ENCODE measurements at places on chromosomes 7 and 10.
A peak's percentile ranks its signal among the peaks of the same experiment; 100 is the strongest.

- DNase-seq, result no peak
These were observed 103.4 kb upstream of the ELMO1 start for GRCh38 chr7:37552030-37552429.

GRCh38 chr10:132175907-132176581 is 10.7 kb upstream of the DPYSL4 start:
- no peak for DNase-seq

GRCh38 chr7:26526265-26526587 is 234.6 kb downstream of the SNX10 start:
- no peak for DNase-seq

GRCh38 chr10:51288511-51288910 is 214.2 kb downstream of the PRKG1 start:
- DNase-seq, result peak; percentile 22

- no peak for DNase-seq
These were observed 36.0 kb downstream of the CCNY start for GRCh38 chr10:35372329-35372728.

DNA sequence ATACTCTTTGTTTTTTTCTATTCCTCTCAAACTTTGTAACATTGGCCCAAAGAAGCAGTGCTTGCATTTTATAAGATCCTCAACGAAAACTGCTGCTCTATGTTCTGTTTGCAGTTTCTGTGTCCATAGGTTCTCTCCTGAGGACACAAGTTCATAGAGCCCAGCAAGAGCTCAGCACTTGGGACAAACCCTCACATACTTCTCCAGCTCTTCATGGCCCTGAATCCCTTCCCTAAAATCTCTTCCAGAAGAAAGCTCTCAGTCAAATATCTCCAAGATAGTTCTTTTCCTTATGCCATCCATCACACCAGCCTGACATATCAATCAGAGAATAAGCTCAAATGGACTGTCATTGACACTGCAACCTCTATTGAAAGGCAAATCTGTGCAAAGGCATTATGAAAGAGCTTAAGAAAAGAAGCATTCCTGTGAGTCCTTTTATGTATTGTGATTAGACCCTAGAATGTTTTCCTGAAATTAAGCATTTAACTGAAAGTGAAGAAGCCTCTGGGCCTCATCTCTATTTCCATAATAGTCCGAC is 405.5 kb downstream of the ANKRD7 start:
- DNase-seq, result no peak

DNA sequence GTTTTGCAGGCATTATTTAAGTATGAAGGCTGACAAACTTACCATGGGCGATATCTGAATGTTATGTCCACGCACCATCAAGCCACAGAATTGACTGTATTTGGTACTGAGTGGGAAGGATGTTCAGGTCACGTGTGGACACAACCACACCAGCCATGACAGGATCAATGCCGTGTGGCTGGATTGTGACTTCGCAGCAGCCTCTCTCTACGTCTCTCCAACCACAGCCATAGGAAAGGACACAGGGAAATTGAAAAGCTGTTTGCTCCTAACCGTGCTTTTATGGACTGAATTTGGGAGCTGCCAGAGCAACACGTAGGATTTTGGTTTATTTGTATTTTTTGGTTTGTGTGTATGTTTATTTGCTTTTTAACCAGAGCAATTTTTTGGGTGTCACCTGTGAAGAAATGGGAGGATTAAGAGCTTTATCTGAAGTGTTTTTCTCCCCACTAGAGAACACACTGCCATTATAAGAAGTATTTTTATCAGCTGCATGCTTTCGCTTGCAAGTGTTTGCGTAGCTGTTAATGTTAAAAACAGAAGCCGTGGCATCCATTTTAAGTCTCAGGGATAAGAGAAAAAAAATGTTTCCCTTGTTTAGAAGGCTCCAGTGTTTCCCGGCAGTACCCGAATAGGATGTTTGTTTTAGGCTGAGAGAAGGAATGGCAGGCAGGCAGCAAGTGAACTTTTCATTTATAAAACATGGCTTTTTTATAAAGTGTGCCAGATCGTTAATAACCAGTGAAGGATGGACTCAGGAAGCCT is 401.1 kb upstream of the NFE2L3 start:
- no peak for DNase-seq

GRCh38 chr7:51316666-51317581 is at the start of gene COBL:
COBL (minus strand) TSS chr7:51316809; CDS start chr7:51316633, 176 bp downstream.
- no peak for DNase-seq

DNA sequence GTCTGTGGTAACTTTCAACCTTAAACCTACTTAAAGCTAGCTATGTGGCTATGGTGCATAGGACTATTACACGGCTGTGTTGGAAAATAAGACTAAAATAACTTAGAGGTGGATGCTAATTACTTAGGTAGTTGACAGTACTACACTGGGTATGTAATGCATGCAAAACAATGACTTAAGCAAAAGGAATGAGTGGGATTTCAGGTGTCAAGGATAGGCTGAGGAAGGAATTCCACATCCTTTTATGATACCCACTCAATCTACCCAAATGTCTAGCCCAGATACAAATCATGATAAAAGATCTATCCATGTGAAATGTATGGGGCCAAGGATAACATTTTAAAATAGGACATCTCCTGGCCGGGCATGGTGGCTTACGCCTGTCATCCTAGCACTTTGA is 13.9 kb downstream of the CDNF start:
- no peak for DNase-seq

DNA sequence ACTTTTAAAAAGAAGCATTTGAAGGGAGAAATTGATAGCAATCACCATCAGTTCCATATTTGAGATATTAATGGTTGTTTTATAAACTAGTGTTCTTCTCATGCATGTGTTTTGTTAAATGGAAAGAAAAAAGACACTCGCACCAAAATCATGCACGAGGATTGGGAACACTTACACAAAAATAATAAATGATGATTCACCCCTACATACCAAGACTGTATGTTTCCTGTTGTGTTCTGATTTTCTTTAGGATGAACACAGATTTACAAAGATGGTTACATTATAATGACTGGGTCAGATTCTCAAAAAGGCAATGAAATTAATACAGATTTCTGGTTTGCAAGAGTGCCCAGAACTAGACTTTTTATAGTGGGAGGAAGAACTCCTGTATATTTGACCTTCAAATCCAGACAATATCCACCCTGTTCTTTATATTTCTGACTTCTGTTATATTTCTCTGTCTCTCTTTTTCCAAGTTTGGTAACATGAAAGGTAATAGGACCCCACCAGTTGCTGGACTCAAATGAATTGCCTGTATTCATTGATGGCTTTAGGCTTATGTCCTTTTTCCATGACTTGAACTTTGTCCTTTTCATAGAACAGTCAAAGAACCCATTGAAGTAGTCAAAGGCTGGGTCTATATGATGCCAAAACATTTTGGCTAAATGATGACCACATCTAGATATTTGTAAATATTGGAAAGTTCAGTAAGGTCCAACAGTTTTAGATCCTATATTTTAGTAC is 54.4 kb downstream of the SEMA3A start:
- DNase-seq, result peak; percentile 53

- peak; percentile 86 for DNase-seq
These were observed 3.9 kb upstream of the ITGB1 start for GRCh38 chr10:32961895-32962369.

DNA sequence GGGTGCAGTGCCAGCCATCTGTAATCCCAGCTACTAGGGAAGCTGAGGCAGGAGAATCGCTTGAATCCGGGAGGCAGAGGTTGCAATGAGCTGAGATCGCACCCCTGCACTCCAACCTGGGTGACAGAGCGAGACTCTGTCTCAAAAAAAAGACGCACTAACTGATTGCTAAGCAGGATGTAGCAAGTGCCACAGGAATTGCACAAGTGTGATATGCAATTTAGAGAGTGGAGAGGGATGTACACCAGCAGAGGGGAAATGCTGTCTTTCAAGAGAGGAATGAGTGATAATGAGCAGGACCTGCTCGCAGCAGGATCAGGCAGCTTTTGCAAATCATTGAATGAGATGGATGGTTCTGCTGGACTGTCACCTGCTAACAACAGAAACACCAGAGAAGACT is 13.3 kb upstream of the SLC16A12 start:
- no peak for DNase-seq

DNA sequence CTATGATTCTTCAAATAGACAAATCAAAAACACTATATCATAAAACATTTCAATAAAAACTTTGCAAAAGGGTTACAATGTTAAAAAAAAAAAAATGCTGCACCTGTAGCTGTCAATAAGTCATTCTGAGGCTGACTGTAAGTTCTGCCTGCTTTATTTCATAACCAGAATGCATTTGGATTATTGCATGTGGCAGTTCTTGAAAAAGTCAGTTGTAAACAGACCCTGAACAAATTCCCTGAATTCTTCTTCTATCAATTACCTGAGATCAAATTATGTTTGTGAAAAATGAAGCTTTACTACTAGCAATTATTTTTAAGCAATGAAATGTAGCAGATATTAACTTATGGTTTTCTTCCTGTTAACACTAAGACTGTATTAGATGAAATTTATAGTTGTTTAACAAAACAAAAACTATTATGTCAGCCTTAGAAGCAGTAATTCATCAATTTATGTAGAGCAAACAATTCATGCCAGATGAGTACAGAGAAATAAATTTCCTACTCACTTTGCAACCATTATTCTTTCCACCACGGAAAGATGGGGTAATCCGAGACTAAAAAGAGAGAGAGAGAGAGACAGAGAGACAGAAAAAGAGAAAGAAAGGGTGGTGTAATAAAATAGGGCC is 107.8 kb downstream of the SFMBT2 start:
- DNase-seq, result peak; percentile 11

GRCh38 chr10:69641261-69641980 is 11.4 kb downstream of the FAM241B start:
- no peak for DNase-seq
